Uterus (tissue), 4 donors: ENCODE measurements at places on chromosomes 6 and 20.

DNA sequence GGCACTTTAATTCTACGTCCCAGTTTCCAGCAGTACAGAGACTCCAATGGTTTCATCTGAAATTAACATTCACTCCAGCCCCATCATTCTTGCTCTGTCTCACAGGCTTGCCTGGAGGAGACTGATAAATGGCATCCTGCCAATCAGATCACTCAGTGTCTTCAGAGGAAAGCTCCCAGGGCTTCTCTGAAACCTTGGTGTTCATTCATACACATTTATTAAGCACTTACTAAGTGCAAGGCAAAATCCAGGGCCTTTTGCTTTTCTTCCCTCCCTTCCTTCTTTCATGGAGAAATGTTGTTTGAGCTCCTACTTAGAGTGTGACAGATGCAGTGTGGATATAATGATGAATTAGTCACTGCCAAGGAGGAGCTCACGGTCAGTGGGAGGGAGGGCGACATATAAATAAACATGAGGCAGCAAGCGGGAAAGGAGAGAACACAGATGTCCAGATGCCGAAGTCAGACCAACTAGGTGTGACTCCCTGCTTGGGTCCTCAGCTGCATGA lies 106.7 kb upstream of the DTNBP1 start:
- H3K36me3 ChIP-seq = no peaks in the 10 kb centered on the region
- no peak overlapping the region for H3K4me3 ChIP-seq
- H3K4me1 ChIP-seq = peaks cover 3% of the 10 kb centered on the region
- no peaks in the 10 kb centered on the region for H3K27me3 ChIP-seq
- H3K27ac ChIP-seq = no peak overlapping the region

DNA sequence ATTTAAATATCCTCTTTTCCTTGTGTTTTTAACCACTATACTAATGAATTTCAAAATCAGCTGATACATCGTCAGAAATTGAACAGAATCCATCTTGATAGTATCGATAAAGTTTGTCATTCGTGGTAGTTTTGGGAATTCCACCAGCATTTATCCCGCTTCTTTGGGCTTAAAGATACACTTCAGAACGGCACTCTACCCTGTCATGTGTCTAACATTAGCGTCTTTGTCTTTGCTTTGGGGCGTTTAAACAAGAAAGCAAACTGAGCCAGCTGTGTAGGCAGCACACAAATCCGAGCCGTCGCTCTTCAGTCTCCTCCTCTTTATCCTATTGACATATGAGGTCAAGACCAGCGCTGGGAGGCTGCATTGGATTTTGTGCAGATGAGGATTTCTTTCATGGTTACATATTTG lies 27.5 kb upstream of the NHSL1 start:
- no peak overlapping the region for H3K4me3 ChIP-seq
- no peaks in the 10 kb centered on the region for H3K4me1 ChIP-seq
- H3K27me3 ChIP-seq = no peaks in the 10 kb centered on the region
- DNase-seq = no peak
- H3K36me3 ChIP-seq = no peaks in the 10 kb centered on the region

DNA sequence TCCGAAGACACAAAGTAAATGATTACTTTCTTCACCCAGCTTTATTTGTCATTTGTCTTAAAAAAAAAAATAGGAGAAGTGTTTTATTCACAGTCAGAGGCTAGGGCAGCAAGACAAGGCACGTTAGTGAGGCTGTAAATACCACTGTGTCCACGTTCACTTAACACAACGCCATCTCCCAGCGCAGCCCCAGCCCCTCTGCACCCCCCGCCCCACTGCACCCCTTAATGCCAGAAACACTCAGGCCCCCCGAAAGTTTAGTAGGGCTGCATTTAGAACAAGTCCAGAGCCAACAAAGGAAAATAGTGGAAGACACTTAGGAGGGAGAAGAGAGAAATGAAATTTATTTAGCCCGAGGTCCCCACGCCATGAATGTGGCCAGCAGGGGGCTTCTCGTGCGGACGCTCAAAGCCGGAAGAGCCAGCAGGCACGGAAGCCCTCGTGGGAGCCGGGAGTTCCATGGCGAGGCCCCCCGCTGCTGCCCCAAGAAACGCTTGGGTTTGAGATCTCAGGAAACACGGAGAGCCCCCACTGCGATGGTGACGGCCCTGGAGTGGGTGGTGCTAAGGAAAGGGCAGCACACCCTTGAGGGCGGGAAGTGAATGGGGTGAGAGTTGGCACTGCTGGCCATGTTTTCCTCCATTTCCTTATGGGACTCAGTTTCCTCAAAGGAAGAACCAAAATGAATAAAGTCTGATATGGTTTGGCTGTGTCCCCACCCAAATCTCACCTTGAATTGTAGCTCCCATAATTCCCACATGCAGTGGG lies 50.2 kb downstream of the IYD start:
- peak overlapping the region; percentile 38 for H3K4me3 ChIP-seq
- no peaks in the 10 kb centered on the region for H3K4me1 ChIP-seq
- H3K27me3 ChIP-seq = no peaks in the 10 kb centered on the region

DNA sequence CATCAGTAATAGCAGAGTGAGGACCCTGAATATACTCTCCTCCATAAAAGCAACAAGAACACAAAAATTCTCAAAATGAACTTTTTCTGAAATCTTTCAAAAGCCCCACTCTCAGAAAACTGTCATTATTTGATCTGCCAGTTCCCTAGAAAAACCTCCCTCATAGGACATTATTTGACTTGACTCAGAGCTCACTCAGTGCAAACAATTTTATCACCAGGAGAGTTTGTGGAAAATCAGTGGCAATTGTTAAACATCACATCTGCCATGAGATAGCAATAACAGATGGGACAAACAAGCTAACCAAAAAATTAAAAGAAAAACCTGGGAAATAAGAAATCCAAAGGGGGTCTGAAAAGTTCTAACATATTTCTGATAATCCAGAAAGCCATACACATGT lies 100.0 kb downstream of the ATG5 start:
- no peak for DNase-seq
- no peaks in the 10 kb centered on the region for H3K27me3 ChIP-seq
- H3K4me3 ChIP-seq = no peak overlapping the region
- no peak overlapping the region for H3K27ac ChIP-seq
- peaks cover 4% of the 10 kb centered on the region for H3K4me1 ChIP-seq

DNA sequence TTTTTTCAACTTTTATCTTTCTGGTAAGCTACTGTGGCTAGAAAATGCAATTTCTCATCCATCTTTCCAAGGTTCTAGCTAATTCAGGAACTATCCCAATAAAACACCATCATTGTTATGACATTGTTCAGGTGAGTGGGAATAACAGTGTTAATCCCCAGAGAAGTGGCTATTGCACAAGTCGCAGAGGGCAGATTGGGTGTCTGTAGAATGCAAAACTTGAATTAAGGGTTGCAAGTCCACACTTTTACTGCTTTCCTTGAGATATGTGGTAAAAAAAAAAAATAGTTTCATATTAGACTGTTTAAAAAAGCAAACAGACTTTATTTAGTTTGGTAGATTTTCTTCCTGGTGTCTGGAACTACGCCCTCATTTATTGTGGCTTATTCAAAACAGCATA lies 41.1 kb upstream of the PRDM1 start:
- no peak overlapping the region for H3K4me3 ChIP-seq
- H3K27ac ChIP-seq = no peak overlapping the region
- no peak for DNase-seq
- no peaks in the 10 kb centered on the region for H3K27me3 ChIP-seq
- no peaks in the 10 kb centered on the region for H3K36me3 ChIP-seq

GRCh38 chr6:7132398-7133035 lies 24.8 kb downstream of the RREB1 start:
- H3K27me3 ChIP-seq = no peaks in the 10 kb centered on the region
- no peak overlapping the region for H3K27ac ChIP-seq
- no peaks in the 10 kb centered on the region for H3K36me3 ChIP-seq

GRCh38 chr20:40591536-40591935 lies 97.5 kb downstream of the MAFB start:
- H3K4me3 ChIP-seq = no peak overlapping the region
- no peaks in the 10 kb centered on the region for H3K36me3 ChIP-seq
- H3K27me3 ChIP-seq = no peaks in the 10 kb centered on the region

- no peak overlapping the region for H3K27ac ChIP-seq
- H3K36me3 ChIP-seq = no peaks in the 10 kb centered on the region
- no peak overlapping the region for H3K4me3 ChIP-seq
- no peak for DNase-seq
Measured at GRCh38 chr6:19175023-19175422, 662.1 kb upstream of the ID4 start.

DNA sequence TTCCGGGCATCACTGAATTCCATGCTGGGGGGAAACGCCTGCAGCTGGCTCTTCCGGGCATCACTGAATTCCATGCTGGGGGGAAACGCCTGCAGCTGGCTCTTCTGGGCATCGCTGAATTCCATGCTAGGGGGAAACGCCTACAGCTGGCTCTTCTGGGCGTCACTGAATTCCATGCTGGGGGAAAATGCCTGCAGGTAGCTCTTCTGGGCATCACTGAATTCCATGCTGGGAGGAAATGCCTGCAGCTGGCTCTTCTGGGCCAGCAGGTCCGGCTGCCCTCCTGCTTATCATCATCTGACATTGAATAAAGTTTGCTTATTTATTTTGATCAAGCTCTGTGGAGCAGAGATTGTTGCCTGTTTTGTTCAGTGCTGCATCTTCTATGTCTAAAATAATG lies 355.1 kb downstream of the SMOC2 start:
- no peaks in the 10 kb centered on the region for H3K27me3 ChIP-seq
- no peaks in the 10 kb centered on the region for H3K4me1 ChIP-seq
- no peaks in the 10 kb centered on the region for H3K36me3 ChIP-seq
- H3K27ac ChIP-seq = no peak overlapping the region

GRCh38 chr6:94121094-94121493 lies 701.7 kb upstream of the EPHA7 start:
- no peak overlapping the region for H3K27ac ChIP-seq
- H3K27me3 ChIP-seq = no peaks in the 10 kb centered on the region
- no peaks in the 10 kb centered on the region for H3K4me1 ChIP-seq
- no peaks in the 10 kb centered on the region for H3K36me3 ChIP-seq
- no peak for DNase-seq

DNA sequence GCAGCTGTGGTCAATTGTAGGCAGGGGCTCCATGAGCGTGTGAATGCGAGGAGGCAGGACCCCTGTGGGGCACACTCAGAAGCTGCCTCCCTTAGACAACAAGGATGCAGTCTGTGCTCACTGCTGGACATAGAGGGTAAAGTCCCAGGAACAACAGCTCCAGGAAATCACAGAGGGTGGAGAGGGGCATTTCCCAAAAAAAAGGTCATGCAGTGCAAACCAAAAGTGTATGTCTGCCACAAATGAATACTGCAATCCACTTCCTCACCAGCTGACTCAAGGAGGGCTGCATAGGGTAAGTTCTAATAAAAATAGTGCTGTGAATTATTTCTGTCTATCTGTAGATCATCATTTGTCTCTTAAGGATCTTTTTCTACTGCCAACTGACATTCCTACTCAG lies 95.8 kb downstream of the RNF182 start:
- H3K4me3 ChIP-seq = no peak overlapping the region
- no peaks in the 10 kb centered on the region for H3K27me3 ChIP-seq
- no peaks in the 10 kb centered on the region for H3K36me3 ChIP-seq
- no peaks in the 10 kb centered on the region for H3K4me1 ChIP-seq
- no peak overlapping the region for H3K27ac ChIP-seq
